Activated CD8-positive, alpha-beta memory T cell treated with anti-CD3 and anti-CD28 coated beads for 4 hours (primary cell): ENCODE measurements at places on chromosomes 2 and 18.

GRCh38 chr2:8827729-8828128 lies 9.7 kb downstream of the KIDINS220 start:
- no peak for DNase-seq

DNA sequence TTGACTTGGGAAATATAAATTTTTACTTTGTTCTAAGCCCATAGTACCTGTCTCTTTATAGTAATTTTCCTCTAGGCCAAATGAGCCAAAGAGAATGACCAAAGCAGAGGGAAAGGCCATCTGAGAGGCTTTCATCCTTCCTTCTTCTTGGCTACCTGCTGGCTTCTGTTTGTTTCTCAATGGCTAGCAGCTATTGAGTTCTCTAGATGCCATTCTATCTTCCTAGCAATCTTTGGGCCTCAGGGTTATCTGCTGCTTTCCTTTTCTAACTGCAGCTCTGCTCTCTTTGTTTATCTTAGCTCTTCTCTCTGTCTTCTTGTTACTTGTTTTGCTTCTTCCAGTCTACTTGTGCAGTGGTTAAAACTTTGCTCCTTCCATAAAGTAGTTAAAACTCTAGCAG lies 601.1 kb upstream of the NRXN1 start:
- no peak for DNase-seq

DNA sequence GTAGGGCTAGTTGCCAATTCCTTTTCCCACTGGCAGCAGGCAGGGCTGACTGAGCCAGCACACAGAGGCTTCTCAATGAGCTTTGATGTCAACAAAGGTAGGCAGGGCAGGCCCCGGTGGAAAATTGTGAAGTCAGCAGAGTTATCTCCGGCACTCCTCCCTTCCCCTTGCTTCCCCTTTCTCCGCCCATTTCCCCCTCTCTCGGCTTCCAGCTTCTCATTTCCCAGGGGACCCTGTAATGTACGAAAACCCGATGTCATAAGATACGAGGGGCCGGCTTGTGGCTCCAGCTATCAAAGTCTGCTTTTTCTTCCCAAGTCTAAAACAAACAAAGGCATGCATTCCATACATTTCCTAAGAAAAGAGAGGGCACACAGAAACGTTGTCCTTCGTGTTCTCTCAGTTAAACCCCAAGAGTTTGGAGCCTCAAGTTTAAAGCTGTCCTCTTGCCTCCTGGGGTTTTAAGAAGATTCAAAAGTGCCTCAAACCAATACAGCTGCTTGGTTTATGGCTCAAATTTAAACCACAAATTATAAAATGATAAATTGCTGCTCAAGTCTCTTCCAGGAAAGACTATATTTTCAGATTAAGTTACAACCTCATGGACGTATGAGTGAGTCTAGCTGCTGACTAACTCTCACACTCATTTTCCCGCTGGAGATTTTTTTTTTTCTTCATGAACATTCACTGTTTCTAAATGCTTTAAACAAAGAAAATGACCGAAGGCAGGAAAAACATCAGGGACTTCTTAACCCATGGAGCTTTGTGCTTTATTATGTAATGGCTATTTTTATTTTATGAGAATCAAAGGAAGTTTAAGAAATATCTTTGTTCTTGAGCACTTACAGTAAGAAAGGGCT lies 27.2 kb upstream of the EML4 start:
- no peak for DNase-seq

- no peak for DNase-seq
Measured at GRCh38 chr2:27379836-27380625, 503 bp downstream of the ZNF513 start.

- no peak for DNase-seq
Measured at GRCh38 chr2:9057939-9058761, 54.7 kb upstream of the MBOAT2 start.

DNA sequence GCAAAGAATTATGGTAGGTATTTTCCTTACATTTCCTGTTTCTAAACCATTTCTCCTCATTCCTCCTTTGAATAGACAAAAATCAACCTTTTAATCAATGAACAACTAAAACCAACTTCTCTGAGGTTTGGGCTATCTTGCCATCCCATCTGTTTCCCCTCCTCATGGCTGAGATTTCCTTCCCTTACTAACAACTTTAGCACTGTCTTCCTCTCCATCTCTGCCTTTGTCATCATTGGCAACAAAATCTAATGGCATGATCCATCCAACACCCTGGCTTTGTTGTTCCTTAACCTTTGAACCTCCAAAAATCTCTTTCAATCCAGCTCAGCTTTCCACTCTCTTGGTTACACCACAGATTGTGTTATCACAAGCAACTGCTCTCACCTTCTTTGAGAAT lies 95.3 kb upstream of the FAM136A start:
- DNase-seq = no peak

DNA sequence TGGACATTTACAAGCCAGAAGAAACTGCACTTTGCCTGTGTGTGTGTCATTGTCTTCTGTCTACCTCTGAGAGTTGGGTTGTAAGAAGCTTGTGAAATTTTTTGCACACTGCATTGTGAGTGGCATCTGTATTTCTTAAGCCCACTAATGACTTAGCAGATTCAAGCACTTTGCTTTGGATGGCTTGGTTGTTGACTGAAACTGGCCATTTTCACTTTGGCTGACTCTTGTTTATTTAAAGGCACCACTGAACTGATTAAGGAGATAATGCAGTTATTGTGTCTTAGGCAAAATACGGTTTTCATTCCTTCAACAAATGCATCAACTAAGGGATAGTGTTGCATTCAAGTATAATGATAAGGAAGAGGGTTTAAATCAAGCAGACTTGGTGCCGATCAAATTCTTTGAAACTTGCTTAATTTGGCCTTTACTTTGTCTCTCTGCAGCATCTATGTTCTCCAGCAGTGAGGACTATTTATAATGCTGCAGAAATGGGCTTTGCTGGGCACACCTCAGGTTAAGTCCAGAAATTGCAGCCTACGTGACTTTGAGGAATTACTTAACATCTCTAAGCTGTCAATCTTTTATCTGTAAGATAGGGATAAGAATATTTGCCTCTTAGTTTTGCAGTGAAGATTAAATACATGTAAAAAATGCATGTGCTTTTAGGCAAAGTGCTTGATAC lies 142.0 kb downstream of the CCDC85A start:
- DNase-seq = no peak

- no peak for DNase-seq
Measured at GRCh38 chr18:27887287-27887686, 289.6 kb downstream of the CDH2 start.

DNA sequence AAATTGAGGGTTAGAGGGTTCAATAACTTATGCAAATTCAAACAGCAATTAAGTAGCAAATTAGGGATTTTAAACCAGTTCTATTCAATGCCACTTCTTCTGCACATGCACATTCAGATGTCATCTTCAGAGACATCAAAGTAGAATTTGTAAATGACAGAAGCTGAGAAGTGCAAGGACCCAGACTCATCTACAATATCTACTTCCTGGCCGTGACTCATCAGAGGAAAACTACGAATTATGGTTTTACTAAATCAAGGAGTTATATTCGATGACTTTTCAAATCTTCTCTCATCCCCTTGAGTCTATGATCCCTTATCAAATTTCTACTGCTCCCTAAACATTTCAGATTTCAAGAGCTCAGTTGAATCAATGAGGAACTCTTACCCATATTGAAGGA lies 20.0 kb upstream of the STAT4 start:
- DNase-seq = no peak

GRCh38 chr2:28661589-28662001 lies 90.0 kb upstream of the PPP1CB start:
- DNase-seq = no peak

- no peak for DNase-seq
Measured at GRCh38 chr2:142989273-142990204, 112.1 kb downstream of the KYNU start.

DNA sequence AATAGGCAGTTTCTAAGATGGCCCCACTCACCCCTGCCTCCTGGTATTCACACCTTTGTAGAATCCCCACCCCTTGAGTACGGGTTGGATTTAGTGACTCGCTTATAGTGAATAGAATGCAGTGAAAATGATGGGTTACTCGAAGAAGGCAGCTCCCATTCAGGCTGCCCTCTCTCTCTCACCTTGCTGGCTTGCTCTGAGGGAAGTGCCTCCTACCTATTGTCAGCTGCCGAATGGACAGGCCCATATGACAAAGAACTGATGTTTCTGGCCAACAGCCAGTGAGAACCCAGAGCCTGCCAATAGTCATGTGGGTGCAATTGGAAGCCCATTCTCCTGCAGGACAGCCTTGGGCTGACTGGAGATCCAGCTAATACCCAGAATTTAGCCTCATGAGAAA lies 22.1 kb upstream of the RNF103 start:
- no peak for DNase-seq
